K562 (cell line): ENCODE measurements at places on chromosomes 1 and 21.

DNA sequence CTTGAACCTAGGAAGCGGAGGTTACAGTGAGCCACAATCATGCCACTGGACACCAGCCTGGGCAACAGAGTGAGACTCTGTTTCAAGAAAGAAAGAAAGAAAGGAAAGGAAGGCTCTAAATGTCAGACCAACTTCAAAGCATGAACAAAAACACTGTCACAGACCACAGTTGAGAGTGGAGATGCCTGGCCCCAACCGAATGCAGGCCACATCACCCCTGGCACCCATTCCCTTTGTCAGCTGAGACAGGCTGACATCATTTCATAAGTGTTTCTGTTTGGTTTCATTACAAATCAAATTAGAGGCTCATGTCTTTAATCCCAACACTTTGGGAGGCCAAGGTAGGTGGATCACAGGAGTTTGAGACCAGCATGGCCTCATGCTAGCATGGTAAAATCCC is 28.6 kb upstream of the NADK start:
- no peak for DNase-seq

DNA sequence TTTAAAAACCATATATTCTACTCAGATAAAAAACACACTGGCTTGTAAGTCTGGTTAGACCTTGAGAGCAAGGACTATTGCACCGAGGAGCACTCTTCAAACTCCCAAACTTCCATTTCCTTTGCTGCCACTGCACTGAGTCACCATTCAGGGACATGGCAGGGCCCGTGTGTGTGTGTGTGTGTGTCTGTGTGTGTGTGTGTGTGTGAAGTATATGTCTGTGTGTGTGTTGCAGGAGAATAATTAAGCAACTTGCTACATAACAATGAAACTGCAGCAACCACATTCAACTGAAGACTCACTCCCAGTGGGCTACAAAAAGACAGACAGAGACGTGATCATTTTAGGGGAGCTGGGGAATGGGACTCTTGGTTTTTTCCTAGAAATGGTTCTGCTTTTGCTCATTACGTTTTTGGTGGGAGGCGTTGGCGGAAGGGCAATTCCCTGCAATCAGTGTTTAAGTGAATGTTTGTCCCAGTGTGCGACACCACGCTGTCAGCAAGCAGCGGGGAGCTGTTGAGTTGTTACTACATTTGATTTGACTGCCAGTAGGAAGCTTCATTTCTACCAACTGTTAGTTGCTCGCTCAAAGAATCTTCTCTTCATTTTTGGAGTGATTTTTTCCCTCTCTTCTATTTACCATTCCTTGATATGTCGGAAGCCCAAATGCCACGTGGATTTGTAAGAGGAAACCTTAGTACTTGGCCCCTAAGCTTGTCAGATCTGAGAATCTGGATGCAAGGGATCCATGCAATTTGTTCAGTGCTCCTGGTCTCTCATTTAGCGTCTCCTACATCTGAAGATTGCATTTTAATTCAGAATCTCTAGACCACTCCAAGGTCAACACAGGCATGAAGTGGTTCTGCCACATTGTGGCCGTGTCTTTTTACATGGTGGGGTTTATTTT is 36.1 kb downstream of the ESRRG start:
- DNase-seq, result no peak

GRCh38 chr1:151819976-151820623 is 11.5 kb downstream of the RORC start:
- no peak for DNase-seq

DNA sequence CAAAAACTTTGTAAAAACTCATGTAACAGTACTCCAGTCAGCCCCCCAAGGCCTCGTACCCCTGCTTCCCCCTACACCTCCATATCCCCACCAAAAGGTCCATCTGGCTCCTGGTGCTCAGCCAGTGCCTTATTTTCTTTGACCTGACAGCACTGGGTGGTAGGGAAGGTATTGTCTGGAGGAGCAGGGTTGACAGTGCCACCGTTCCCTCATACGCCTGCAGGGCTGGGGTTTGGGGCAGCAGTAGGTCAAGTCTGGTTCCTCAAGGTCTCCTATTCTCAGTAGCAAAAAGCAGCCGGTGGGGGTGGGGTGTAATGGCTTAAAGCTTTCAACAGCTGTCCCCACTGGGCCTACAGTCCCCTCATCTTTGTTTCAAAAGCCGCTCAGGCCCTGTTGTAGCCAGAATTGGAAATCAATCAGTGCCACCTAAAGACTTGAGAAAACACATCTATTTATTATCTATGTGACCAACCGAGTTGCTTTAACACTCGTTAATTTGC is 25.3 kb upstream of the TTF2 start:
- no peak for DNase-seq

DNA sequence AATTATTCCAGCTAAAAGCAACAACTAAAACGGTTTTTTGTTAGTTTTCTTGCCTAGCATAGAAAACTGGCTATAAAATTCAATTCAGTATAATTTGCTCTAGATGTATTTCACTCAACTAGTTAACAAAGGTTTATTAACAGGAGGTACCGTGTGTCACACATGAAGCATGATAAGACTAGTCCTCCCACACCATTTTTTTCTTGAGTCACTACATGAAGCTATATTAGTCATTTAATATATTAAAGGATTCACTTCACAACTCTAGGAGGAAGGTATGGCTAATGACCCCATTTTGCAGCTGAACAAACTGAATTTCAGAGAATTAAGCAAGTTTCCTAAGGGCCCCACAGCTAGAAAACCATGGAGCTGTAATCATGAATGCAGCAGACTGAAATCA is 307.8 kb upstream of the USP25 start:
- DNase-seq, result no peak

GRCh38 chr1:117627546-117628130 is 21.8 kb downstream of the TENT5C start:
- DNase-seq, result no peak

DNA sequence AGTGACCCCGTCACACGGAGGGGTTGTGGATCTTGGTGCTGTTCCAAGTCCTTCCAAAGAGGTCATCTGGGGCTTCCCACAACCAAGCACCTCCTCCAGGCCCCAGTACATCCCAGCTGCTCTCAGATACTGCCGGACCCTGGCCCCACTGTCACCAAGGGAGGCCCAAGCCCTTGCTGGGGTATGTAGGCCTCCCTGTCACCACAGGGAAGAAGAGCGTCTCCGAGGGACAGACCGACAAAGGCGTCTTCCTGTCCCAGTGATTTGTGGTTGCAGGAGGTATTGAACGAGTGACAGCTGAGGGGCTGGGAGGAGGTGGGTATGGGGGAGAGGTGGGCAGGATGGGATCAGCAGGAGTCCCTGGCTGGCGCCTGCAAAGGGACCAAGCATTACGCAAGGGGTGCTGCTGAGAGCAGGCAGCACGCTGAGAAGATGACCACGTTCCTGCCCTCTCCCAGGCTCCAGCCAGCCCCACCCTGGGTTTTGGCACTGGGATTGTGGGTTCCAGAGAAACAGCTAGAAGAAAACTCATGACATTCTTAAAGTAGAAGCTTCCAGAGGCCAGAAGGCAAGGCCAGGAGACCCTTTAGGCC is 29.7 kb downstream of the LRP8 start:
- no peak for DNase-seq

GRCh38 chr1:55288245-55288644 is 73.1 kb upstream of the USP24 start:
- DNase-seq, result no peak

GRCh38 chr1:172940174-172940855 is 110.4 kb downstream of the TNFSF18 start:
- DNase-seq, result no peak

DNA sequence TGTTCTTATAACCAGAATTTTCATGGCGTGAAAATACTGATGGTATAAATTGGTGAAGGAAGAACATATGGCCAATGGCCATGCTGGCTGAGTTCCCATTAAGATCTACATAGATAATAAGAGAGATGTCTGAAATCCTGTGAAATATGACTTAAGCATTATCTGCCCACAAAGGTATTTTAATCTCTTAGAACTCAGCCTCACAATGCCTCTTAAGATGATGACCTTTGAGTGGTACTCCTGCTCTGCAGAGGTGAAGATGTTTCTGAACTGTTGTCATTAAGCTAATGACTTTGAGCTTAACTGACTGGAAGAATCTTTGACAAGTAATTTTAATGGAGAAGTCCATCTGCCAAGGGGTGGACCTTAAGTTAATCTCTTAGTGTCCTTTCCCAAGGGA is 148.7 kb downstream of the ZNF326 start:
- DNase-seq, result no peak

DNA sequence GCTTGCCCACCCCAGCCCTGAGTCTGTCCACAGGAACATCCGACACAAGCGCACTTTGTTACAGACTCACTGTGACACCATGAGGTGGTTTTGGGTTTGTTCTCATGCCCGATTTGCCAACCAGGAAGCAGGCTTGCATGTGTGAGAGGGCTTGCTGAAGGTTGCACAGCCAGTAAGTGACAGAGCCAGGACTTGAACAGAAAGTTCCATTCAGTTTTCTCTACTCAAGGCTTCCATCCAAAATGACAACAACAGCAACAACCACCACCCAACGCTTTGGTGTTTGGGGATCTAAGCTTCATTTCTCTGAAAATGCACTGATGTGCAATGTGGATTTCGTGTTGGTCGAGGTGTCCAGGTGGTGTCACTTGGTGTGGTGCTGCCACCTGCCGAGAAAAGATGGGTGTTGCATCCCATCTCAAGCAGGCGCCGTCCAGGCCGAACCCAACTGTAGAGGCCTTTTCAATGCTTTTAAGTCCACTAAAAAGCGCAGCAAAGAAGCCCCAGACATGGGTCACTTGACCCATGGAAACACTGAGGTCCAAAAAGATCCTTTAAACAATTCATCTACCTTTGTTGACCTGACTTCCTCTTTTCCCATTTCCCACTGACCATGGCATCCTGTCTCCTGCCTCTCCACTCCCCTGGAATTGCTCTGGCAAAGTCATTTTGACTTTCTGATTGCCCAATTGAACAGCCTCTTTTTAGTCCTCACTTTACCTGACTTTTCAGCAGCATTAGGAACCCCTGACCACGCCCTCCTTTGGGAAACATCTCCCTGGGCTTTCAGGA is 12.2 kb downstream of the CITED4 start:
- peak; percentile 89 for DNase-seq

DNA sequence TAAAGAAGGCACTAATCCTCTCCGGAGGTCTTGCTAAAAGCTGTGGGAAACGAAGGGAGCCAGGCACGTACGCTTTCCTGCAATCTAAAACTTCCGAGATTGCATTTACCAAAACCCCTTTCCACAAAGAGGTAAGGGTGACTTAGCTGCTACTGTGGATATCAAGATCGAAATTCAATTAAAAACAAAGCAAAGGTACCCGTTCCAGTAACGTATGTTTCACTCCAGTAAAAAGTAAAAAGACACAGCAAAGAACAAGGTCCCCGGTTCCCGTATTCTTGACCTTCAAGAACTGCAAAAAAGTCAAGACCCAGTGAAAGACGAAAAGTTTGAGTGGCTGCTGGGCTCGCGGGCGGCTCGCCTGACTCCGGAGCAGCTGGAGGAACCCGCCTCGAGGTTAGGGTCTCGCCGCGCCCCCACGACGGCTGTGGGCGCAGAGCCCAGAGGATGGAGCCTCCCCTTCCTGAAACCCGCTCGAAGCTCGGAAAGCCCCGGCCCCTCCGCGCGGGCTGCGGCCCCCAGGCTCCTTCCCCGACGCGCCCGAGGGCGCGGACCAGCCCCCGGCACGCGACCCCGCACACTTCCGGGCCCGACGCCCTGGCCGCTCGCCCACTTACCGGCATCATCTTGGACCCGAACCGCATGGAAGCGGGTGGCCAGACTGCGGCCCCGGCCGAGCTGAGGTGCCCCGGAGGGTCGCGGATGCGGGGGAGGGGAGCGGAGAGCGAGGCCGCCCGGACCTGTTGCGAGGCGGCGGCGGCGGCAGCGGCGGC is 524 bp downstream of the TP53BP2 start:
- peak; percentile 69 for DNase-seq

GRCh38 chr1:41513383-41513735 is 28.9 kb upstream of the EDN2 start:
- peak; percentile 60 for DNase-seq

DNA sequence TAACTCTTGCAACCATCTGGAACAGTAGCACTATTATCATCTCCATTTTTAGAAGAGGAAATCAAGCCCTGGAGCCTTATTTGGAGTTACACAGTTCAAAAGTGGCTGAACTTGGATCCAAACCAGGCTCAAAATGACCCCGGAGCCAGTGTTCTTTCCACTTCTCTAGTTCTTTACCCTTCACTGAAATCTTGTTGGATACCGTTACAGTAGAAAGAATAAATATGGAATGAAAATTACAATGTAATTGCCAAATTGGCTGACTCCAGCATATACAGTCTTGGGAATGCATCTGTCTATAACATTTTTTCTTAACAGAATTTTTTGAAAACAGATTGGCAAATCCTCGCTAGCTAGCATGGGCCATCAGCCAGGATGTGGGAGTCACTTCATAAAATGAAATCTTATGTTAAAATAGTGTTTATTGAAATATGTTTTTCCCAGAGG is 261.4 kb downstream of the CTH start:
- no peak for DNase-seq

- peak; percentile 45 for DNase-seq
Observed at GRCh38 chr1:28646040-28646439, 2.4 kb upstream of the RNU11 start.

DNA sequence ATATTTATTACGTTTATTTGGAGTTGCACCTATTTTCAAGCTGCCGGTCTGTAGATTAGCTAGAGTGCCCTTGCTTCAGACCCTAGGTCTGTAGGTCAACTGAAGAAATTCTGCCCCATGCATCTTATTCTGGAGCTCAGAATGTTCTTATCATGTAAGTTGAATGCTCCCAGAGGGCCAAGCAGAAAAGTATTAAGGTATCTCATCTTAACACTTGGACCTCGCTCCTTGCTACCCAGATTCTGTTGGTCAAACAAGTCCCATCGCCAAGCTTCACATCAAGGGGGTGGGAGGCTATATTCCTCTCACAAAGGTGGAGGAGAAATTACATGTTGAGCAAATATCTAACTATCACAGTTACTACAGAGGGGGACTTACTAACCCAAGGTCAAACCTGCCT is 187.7 kb downstream of the C1orf94 start:
- no peak for DNase-seq

DNA sequence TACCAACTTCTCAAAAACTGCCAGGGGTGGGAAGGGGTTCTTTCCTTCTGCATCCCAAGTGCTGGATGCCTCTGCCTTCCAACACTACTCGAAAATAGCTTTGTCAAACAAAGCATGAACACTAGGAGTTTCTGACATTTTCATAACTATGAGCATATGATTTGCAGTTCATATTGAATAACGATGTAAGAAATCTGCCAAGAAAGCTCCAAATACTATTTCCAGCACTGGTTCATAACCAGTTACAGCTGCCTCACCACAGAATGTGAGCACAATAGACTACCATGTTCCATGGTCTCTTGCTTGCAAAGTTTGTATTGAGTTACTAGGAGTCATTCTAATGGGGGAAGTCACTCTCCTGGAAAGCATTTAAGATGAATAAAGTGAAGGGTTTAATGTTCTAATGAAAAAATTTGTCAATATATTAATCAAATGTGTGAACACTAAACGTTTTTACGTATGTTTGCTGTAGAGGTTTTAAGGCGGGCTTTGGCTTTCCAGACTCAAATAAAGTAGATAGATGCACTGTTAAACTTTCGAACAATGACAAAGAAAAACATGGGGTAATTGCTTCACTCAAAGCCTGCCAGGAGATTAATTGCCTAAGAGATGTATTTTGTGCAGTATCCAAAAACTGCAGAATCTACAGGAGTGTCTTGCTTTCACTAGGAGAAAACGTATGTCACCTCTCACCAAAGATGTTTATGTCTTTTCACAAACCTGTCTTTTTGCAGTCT is 78.6 kb upstream of the UBE2U start:
- DNase-seq, result no peak

- DNase-seq, result peak; percentile 91
Observed at GRCh38 chr1:12604114-12604874, 13.7 kb downstream of the DHRS3 start.

- no peak for DNase-seq
Observed at GRCh38 chr1:87953121-87953520, 624.4 kb downstream of the LMO4 start.

GRCh38 chr1:17575797-17576518 is 36.5 kb downstream of the ARHGEF10L start:
- DNase-seq, result no peak
